ENCODE measurements at places on chromosomes 5 and 9.

GRCh38 chr5:104498281-104498680 is 935.7 kb upstream of the NUDT12 start:
- no peak for DNase-seq

DNA sequence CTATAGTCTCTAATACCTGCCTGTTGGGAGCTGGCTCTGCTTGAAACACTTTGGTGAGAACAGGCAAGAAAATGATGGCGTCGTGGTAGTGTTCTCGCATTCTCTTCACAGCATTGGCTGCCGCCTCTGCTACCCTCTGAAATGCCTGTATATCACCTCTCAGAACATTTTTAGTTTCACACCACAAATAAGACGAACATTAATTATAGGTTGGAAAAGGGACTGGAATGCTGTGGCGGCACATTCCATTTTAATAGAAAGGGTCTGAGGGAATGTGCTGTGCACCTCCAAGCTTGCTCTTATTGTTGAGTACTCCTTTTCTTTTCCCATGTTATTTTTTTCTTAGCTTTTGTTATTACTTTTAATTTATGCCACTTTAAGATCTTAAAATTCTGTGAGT is 134.6 kb upstream of the HMHB1 start:
- no peak for DNase-seq

- DNase-seq = no peak
Observed at GRCh38 chr9:34884747-34885189, 73.3 kb upstream of the PHF24 start.

GRCh38 chr5:168215646-168216045 is 75.8 kb upstream of the WWC1 start:
- DNase-seq = no peak

All from activated CD4-positive, alpha-beta T cell treated with anti-CD3 and anti-CD28 coated beads, Interleukin-2, amount 50 U/mL, for 4 hours (primary cell).